ENCODE measurements at places on chromosomes 6 and 20. TPM values are rescaled to one million over a fixed set of nuclear protein-coding genes. Genes with fewer than 3 reads are reported as not detected.

DNA sequence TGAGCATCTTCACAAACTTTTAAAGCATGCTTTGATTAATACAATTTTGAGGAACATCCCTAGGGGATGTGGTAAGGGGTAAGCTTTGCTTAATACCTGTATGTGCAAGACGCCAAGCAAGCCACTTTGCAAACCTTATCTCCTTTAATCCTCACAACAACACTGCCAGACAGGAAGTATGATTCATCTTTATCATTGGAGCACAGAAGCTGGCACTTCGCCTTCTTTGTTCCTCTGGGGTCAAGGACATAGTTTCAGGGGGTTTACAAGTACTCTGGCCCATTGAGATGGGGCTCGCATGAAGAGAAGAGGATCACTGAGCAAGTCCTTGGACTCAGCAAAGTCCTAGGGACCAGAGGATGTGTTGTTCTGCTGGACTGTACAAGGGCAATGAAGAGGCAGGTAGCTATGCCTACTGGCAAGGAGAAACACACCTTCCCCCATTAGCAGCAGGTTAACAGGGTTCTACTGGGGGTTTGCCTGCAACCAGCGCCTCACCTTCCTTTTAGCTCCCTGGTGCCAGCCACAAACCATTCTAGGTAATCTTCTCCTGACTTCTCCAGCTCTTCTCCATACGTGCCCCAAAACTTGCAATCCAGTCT is 8.8 kb downstream of the TMEM244 start:
- DNase-seq, result no peak

GRCh38 chr6:129597023-129597713 is 112.8 kb downstream of the ARHGAP18 start:
- DNase-seq, result no peak

GRCh38 chr6:163014736-163015135 is 287.0 kb downstream of the PACRG start:
- DNase-seq, result no peak

DNA sequence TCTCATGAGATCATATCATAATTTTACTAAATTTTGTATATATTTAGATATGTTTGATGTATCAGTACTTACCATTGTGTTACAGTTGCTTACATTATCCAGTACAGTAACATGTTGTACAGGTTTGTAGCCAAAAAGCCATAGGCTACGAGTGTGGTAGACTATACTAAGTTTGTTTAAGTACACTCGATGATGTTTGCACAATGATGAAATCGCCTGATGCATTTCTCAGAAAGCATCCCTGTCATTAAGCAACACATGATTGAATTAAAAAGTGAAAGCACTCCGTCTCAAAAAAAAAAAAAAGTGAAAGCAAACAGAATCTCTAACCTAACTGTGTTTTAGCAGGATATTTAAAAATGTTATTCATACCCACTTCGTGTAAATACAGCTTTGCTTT is 104.9 kb upstream of the TFAP2D start:
- no peak for DNase-seq

GRCh38 chr6:128663238-128663637 is 142.8 kb upstream of the PTPRK start:
- no peak for DNase-seq

DNA sequence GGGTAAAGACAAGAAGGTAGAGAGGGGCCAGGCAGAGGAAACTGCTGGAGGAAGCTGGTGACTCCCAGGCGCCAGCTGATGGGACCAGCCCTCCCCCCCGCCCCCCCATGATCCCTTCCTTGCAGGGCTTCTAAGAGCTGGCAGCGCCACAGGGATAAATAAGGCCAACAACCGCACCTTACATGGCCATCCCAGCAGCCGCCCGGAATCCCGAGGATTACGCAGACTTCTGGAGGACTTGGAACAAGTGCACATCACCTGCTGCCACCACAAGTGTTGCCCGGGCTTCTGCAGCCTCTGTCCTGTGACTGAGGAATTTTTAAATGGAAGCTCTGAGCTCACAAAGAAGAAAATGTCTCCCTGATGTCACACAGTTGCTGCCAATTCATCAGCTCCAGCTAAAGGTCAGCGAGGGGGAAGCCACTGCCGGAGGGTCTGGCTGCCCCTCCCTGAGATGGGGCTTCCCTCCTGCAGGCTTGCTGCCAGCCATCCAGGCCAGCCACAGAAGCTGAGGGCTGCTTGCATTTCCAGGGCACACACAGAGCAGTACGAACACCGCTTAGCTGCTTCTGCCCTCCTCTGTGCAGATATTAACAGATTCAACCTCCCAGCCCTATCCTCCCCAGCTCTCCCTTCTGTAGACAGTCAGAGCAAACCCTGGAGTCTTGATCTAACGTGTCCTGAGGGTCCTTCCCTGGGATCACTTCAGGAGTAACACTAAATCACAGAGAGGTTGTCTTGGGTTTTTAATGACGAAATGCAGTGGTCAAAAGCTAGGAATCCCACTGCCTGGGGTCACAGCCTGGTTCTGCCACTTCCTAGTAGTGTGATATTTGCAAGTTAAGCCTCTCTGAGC is 38.6 kb upstream of the PIM1 start:
- peak; percentile 83 for DNase-seq

Gene TAGAP
- polyA plus RNA-seq, result 0.75 TPM
